Iris pigment epithelial cell (primary cell): ENCODE measurements at places on chromosomes 11 and 22.

- DNase-seq = no peak
These were observed 105.8 kb downstream of the SERGEF start for GRCh38 chr11:17907046-17907445.

GRCh38 chr22:20514658-20515406 is 7.4 kb downstream of the MED15 start:
- peak; percentile 93 for DNase-seq

- DNase-seq = peak; percentile 84
These were observed 18.5 kb downstream of the FIBIN start for GRCh38 chr11:27012234-27012921.

DNA sequence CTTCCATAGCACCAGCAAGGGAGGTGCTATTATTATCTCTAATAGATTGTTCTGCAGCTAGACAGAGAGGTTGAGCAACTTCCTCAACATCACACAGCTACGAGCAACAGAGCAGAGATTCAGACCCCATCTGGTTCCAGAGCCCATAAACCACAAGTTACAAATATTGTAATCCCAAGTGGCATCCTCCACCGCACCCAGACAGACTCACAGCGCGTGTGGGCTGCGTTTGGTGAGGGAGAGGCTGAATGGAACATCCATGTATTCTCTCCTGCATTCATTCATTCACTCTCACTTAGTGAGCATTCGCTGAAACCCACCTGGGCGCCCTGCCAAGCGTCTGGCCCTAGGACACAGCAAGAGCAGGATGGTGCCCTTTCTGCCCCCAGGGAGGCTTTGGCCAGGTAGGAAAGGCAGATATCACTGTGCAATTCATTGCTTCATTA is 33.5 kb downstream of the LIF start:
- peak; percentile 94 for DNase-seq
